ENCODE measurements at places on chromosomes 13 and 19.

- no peak for DNase-seq
Measured at GRCh38 chr19:14390548-14390947, 9.3 kb downstream of the ADGRE5 start.

DNA sequence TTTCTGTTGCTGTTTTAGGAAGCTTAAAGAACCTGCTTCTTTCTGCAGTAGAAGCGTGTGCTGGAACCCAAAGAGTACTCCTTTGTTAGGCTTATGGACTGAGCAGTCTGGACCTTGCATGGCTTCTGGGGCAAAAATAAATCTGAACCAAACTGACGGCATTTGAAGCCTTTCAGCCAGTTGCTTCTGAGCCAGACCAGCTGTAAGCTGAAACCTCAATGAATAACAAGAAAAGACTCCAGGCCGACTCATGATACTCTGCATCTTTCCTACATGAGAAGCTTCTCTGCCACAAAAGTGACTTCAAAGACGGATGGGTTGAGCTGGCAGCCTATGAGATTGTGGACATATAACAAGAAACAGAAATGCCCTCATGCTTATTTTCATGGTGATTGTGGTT lies 103.1 kb downstream of the TNFRSF19 start:
- DNase-seq: no peak

DNA sequence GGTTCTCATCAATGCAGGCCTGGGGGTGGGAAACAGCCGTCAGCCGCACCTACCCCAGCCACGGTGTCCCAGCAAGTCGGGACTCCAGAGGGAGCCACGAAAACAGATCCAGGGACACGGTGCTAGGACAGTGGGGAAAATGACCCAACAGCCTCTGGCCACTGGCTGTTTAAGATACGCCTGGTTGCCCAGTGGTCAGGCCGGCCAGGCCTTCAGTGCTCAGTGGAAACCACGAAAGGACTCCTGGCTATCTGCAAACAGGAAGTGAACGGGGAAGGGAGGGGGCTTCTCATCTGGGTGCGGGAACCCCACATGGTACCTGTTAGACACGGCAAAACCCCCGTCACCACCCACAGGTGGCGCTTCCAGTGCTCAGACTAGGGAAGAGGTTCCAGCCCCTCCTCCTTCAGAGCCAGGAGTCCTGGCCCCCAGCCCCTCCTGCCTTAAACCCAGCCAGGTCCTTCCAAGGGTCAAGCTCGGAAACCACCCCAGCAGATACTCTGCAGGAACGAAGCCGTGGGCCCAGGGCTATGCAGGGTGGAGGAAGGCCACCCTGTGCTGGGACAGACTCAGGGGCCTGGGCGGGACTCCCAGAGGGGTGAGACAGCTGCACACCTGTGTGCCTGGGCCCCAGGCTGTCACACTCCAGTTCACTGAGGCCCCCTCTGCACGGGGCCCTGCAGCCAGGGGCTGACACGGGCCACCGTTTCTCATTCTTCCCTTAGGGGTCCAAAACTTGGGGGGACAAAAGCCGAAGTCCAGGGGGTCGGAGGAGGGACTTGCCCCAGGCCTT lies 4.5 kb downstream of the PPP1R12C start:
- DNase-seq: no peak

GRCh38 chr13:93169980-93170379 lies 56.6 kb upstream of the GPC6 start:
- DNase-seq: no peak

- DNase-seq: no peak
Measured at GRCh38 chr19:4578552-4579248, 19.2 kb upstream of the SEMA6B start.

GRCh38 chr13:33649212-33649878 lies 168.6 kb upstream of the RFC3 start:
- no peak for DNase-seq

DNA sequence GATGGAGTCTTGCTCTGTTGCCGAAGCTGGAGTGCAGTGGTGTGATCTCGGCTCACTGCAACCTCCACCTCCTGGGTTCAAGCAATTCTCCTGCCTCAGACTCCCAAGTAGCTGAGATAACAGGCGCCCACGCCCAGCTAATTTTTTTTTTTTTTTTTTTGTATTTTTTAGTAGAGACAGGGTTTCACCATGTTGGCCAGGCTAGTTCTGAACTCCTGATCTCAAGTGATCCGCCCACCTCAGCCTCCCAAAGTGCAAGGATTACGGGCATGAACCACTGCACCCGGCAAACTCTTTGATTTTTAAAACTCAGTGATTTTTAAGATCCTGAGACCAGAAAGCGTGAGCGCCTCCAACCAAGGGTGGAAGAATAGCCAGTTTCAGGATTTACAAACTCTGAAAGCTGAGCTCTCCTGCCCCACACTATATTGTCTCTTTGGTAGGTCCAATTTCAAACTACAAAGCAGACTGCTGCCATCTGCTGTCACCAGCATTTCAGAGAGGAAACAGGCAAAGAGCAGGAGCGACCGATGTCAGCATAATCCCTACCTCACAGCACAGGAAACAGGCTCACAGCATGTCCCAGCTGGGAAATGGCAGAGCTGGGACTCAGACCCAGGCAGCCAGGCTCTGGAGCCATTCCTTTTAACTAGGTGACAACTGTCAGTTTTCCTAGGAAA lies 9.2 kb downstream of the NOSIP start:
- DNase-seq: peak; percentile 52

- DNase-seq: no peak
Measured at GRCh38 chr13:52738719-52739467, 727 bp downstream of the CNMD start.

DNA sequence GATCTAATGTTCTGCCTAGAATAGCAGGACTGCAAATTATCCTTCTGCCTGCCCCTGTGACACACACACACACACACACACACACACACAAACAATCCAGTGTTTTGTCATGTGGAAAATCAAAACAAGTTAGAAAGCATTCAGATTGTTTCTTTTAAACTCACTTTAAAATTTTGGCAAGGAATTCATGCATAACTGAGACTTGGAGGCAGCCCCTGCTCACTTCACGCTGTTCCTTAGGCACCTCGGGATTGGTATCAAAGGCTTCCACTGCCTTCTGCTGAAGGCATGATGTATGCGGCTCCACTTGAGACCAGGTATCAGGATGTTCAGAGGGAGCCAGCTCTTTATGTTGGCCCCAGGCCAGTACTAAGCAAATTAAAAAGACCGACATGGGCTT lies 158.7 kb downstream of the OXGR1 start:
- no peak for DNase-seq

- DNase-seq: no peak
Measured at GRCh38 chr13:111394211-111394922, 73.9 kb downstream of the TEX29 start.

- DNase-seq: no peak
Measured at GRCh38 chr19:38195237-38195636, 28.8 kb downstream of the DPF1 start.

GRCh38 chr13:65914716-65915115 lies 1315.4 kb downstream of the PCDH9 start:
- no peak for DNase-seq

DNA sequence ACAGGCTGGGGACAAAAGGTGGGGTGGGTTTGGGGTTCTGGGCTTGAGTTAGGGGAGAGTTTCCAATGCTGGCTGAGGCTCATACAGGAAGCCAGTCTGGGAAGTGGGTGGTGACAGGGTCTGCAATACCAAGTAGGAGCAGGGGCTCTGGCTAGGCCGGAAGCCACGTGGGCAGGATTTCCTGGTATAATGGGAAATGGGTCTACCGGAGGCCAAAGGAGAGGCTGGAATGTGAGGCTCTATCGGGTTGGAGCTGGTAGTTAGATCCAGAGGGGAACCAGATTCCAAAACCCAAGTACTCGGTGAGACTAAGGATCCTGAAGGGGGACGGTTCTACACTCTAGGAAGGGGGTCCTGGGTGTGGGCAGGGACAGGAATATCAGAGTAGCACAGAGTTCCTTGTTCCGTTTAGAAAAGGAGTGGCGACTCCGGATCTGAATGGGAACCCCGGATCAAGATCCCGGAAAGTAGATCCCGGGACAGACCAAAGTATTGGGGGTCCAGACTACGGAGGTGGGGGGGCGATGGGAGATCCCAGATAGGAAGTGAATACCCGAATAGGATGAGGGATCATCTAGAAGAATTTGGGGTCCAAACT lies 802 bp downstream of the CDC37 start:
- no peak for DNase-seq

- no peak for DNase-seq
Measured at GRCh38 chr13:32746474-32746873, 160.2 kb downstream of the PDS5B start.

- no peak for DNase-seq
Measured at GRCh38 chr13:40318366-40318765, 348.1 kb downstream of the FOXO1 start.

DNA sequence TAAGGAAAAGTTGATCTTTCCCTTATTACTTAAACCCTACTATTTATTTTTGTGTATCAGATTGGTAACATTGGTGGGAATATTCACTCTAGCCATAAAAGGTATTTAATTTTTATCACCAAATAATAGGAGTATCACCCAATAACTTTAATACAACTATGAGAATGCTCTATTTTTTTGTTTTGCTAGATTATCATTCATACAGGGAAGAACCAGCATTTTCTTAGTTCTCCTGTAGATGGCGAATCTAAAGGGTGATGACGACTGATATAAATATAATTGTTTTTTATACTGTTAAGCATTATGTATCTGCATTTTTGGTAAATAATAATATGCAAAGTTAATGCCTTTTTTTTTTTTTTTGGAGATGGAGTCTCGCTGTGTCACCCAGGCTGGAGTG lies 7.9 kb upstream of the FRY start:
- DNase-seq: no peak

DNA sequence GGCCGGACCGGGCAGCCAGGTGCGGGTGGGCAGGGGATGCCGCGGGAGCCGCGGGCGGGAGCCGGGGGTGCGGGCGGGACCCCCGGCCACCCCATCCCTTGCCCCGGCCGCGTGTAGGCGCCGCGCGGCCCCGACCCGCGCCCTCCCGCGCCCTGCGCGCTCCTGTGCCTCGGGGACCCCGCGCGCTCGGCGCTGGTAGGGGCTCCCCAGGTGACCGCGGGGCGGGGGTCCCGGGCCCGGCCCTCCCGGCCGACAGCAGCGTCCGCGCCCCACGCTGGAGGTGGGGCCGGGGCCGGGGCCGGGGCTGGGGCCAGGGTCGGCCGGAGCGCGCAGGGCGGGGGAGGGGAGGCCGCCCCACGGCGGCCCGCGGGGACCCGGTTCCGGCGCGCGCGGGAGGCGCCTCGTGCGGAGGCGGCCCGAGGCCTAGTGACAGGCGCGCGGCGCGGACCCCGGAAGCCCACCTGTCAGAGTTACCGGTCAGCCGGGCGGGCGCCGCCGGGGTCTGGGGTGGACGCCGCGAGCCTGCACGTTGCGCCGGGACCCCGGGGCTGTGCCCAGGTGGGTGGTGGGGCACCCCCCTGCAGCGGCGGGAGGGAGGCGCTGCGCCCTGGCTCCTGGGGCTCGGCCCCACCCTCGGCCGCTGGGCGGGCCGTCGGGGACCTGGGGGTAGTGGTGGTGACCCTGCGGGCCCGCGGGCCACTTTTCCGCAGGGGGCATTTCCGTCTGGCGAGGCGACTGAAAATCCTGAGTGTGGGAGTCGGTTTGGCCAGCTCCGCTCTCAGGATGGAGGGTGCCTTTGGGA lies 518 bp downstream of the TFDP1 start:
- DNase-seq: no peak

GRCh38 chr13:46168783-46169182 lies 13.2 kb downstream of the LCP1 start:
- DNase-seq: no peak

GRCh38 chr19:48646001-48646721 lies at the start of gene CA11:
Gene CA11 (minus strand): TSS chr19:48646187. CDS start chr19:48645632, 555 bp downstream.
- DNase-seq: peak; percentile 93

GRCh38 chr13:96053003-96053703 lies at the start of gene UGGT2:
Gene UGGT2 (minus strand): TSS chr13:96053401. CDS start chr13:96053312, 89 bp downstream.
- no peak for DNase-seq

- no peak for DNase-seq
Measured at GRCh38 chr13:90867336-90867683, 480.2 kb upstream of the MIR17HG start.

DNA sequence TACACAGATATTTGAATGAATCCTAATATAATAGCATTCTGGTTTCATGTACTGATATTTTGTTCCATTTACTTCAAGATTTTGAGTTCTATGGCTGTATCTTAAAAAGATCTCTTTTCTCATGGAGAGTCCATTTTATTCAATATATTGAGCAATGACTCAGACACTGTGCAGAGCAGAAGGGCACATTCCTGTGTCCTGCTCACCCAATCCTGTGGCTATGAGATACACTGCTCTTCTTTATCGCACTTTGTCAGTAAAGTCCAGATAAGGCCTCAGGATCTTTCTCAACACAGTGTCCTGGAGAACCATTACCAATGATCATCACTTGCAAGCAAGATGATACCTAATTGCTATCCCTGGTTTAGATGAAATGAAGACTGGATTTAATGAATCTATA lies 155.0 kb downstream of the CYSLTR2 start:
- DNase-seq: no peak

DNA sequence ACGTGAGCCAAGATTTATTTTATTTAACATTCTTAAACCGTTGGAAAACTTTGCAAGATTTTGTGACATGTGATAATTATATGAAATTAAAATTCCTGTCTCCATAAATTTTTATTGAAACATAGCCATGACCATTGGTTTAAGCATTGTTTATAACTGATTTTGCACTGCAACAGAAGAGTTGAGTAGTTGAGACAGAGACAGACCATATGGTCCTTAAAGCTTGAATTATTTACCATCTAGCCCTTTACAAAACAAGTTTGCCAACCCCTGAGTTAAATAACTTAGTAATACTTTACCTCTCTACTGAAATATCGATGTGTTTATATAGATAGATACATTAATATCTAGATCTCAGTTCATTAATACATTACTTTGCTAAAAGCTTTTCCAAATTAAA lies 814.1 kb upstream of the GPC6 start:
- DNase-seq: no peak

- DNase-seq: no peak
Measured at GRCh38 chr19:8573316-8573715, 3.9 kb downstream of the MYO1F start.
